ENCODE measurements at places on chromosomes 1 and 21. TPM values are rescaled to one million over a fixed set of nuclear protein-coding genes. Genes with fewer than 3 reads are reported as not detected.

Gene WNT2B
- total RNA-seq, result 0.74 TPM

Gene DTL
- 23.8 TPM for total RNA-seq

Gene CFHR1
- total RNA-seq, result 0.17 TPM

Gene UBL4B
- total RNA-seq, result not detected

Gene MIXL1
- total RNA-seq, result not detected

Gene CFHR4
- total RNA-seq, result not detected

Gene PTGER3
- total RNA-seq, result not detected

Gene LHX8
- total RNA-seq, result not detected

Gene CGN
- 0.15 TPM for total RNA-seq

Gene FAM131C
- total RNA-seq, result 0.45 TPM

Gene HSF2BP
- 0.45 TPM for total RNA-seq

Gene OR2T29
- total RNA-seq, result not detected

Gene FCRL5
- total RNA-seq, result not detected

Gene HES3
- not detected for total RNA-seq

Gene GSTM5
- 6.4 TPM for total RNA-seq

Gene PRELP
- under 0.01 TPM for total RNA-seq

Gene HPCAL4
- total RNA-seq, result not detected

Gene C1orf53
- total RNA-seq, result 4.4 TPM

Gene KCTD3
- total RNA-seq, result 36.7 TPM

Gene C1QA
- total RNA-seq, result not detected

Gene RGS8
- not detected for total RNA-seq

Gene PPIAL4G
- total RNA-seq, result not detected

Gene BEST4
- not detected for total RNA-seq

Gene NHLH1
- total RNA-seq, result not detected

All from bronchus fibroblast of lung (primary cell).